Activated T-helper 1 cell treated with anti-CD3 and anti-CD28 coated beads, Interleukin-2, amount 50 U/mL, for 16 hours (primary cell): ENCODE measurements at places on chromosomes 2 and 18.

- DNase-seq, result no peak
Measured at GRCh38 chr2:30894498-30895119, 87.4 kb upstream of the CAPN13 start.

DNA sequence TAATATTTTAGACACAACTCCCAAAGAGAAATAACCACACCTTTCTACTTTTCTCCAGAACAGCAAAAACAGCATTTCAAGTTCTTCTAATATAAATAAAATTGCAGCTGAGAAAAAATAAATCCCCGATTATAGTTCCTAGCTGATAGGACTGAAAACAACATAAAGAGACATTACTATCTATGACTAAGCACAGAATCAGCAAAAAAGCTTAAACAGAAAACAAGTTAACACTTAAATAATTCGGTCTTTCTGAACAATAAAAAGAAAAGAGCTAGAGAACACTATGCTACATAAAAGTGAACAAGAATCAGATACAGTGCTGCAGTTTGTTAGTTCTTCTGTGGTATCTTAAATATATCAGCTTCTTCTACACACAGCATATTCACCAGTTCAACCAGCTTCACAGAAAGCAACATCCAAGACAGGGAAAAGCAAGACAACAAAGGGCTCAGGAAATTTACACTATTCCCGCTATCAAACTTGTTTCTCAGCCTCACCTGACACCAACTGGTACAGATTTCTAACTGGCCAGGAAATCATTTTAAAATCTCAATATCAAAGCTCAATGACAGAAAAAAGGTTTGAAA is 28.6 kb downstream of the FEZ2 start:
- DNase-seq, result no peak

DNA sequence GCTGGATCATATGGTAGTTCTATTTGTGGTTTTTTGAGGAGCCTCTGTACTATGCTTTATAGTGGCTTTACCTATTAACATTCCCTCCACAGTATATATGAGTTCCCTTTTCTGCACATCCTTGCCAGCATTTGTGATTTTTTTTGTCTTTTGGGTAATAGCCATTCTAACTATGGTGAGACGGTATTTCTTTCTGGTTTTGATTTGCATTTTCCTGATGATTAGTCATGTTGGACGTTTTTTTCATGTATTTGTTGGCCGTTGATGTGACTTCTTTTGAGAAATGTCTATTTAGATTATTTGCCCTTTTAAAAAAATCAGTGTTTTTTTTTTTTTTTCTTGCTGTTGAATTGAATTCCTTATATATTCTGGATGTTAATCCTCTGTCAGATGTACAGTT is 31.1 kb downstream of the ACTR3 start:
- no peak for DNase-seq

- DNase-seq, result no peak
Measured at GRCh38 chr2:72155737-72156136, 8.1 kb upstream of the CYP26B1 start.

- DNase-seq, result no peak
Measured at GRCh38 chr18:79283929-79284328, 111.8 kb upstream of the NFATC1 start.

- DNase-seq, result no peak
Measured at GRCh38 chr2:214217599-214217998, 193.3 kb upstream of the VWC2L start.

DNA sequence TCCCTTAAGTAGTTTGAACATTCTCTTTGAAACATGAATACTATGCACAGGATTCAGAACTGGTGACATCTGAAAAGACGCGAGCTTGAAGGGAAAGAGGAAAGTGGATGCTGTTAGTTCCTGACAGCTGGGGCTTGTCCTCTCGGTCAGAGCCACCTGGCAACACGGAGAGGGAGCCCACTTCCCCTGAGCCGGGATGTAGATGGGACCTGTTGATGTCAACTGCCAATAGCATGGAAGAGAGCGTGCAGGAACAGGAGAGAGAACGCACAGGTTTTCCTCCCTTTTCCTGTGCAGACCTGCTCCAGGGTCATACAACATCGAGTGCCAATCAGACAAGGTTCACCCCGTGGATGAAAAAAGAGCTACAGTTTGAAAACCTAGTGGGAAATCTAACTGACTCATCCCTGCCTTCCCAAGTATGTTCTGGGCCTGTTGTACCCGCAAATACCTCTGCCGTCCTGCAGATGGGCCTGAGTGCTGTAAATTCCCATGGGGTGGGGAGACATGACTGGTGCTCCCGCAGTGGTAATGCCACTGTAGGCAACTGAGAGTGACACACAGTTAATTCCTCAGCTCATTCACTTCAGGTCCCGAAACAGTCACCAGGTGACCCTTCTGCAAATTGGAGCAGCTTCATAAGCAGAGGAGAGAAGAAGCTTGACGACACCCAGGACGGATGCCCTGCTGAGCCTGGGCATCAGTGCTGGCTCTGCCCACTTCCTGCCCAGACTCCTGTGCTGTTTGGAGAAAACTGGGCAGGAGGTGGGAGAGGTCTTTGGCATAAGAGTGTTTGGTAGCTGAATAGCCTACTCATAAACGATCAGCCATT is 13.9 kb upstream of the MBP start:
- no peak for DNase-seq

GRCh38 chr2:170307052-170307451 is 129.1 kb downstream of the MYO3B start:
- no peak for DNase-seq

GRCh38 chr2:6605836-6606505 is 259.7 kb downstream of the CMPK2 start:
- DNase-seq, result no peak

- no peak for DNase-seq
Measured at GRCh38 chr18:70005580-70005979, 57.9 kb upstream of the CD226 start.

DNA sequence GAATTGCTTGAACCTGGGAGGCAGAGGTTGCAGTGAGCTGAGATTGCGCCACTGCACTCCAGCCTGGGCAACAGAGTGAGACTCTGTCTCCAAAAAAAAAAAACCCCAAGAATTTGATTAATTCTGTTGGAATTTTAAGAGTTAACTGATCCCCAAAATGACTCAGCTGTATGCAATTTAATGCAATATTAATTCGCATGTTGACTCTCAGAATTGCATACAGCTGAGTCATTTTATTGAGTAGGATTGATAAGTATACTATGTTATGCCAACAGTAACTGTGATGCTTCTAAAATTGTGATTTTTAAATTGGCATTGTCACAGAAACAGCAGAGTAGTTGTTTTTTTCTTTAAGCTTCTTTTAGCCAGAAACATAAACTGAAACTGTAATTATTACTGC is 19.6 kb downstream of the MSH2 start:
- DNase-seq, result no peak

GRCh38 chr2:205267323-205267722 is 415.0 kb upstream of the NRP2 start:
- DNase-seq, result no peak

DNA sequence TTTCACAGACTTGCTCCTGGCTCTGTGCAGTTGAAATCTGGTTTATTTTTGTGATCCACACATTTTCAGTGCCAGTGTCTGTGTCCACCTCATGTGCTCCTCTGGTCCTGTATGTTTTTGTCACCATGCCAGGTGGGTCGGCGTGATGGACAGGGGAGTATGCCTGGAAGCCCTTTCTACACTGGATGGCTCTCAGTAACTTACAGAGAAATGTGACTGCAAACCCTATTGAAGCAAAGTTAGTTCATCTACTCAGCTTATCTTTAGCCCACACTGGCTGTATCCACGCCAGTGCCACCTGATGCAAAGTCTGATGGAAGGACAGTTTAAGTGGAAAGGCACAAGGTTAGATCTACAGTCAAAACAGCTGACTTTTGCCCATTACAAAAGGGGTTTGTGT is 4.3 kb downstream of the IMPA2 start:
- no peak for DNase-seq

DNA sequence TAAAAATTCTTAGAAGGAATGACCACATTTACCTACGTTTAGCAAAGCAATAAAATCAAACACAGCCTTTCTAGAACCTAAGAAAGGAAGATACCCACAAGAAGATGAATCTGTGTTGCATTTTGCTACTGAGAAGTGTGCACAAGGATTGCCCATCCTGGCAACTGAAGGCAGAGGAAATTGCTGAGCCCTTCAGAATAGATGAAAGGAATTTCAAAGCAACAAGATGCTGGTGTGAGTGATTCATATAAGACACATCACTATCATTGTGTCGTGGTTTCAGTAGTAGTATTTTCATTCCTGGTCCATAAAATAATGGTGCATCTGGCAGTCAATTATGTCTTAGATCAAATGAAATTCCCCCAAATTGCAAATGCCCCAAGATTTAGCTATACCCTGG is 48.4 kb upstream of the ANKRD44 start:
- no peak for DNase-seq

GRCh38 chr2:204260162-204260877 is 285.0 kb upstream of the PARD3B start:
- no peak for DNase-seq

GRCh38 chr2:160889439-160890170 is 270.6 kb upstream of the TANK start:
- no peak for DNase-seq

GRCh38 chr2:188042412-188042811 is 249.3 kb upstream of the GULP1 start:
- DNase-seq, result no peak

- no peak for DNase-seq
Measured at GRCh38 chr18:34820360-34821065, 110.4 kb downstream of the DTNA start.

DNA sequence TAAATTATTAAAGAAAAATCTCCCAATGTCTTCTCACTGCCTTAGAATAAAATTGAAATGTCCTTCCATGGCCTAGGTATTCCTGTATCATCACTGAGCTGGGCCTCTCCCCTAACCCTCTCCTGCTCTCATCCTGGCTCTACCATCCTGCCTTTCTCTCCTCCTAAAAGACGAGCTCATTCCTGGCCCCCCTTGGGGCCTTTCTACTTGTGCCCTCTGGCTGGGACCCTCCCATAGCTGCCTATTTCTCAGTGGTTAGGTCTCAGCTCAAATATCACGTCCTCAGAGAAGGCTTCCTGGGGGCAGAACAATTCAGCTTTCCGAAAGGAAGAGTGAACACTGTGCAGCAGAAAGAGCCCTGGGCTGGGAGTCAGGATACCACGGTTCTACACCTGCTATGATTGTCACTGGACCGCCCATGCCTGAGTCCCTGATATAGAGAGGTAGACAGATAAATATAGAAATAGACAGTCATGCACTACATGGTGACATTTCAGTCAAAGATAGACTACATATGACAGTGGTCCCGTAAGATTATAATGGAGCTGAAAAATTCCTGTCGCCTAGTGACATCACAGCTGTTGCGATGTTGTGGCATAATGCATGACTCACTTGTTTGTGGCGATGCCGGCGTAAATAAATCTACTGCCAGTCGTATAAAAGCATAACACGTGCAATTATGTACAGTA is 9.4 kb downstream of the DNPEP start:
- DNase-seq, result no peak

DNA sequence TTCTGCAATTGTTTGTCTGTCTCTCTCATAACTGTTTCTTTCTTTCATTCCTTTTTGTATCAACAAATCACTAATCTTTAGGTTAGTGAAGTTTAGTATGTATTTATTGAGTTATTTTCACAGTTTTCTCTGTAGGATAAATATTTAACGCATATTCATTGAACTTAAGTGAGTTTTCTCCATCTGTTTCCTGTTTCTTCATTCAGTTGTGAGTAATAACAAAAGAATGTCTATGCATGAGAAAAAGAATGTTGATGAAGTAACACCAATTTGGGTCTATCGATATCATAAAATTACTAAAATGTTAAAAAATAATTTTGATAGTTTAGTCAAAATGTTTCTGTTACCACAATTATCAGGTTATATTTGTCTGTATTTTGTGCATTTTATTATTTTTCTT is 948.0 kb downstream of the DSC3 start:
- no peak for DNase-seq

GRCh38 chr2:217418090-217418489 is 558.2 kb upstream of the TNP1 start:
- DNase-seq, result no peak

- DNase-seq, result no peak
Measured at GRCh38 chr2:34408100-34408499, 809.0 kb upstream of the FAM98A start.

DNA sequence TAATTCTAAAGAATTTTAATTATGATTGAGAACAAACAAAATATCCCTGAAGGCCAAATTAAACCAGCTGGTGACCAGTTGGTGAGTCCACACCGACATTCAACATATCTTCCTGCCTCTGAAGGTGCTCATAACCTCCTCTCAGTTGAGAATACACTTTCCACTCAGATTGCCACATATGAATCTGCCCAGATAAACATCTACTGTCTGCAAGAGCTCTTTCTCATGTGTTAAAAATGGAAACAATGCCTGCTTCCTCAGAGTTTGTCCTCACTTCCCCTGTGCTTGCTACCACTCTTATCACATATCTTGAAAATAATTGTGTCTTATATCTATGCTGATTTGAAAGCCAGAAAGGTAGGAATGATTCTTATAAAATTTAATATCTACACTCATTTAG is 177.7 kb upstream of the GULP1 start:
- DNase-seq, result no peak

- DNase-seq, result peak; percentile 11
Measured at GRCh38 chr2:204108330-204108751, 171.8 kb downstream of the ICOS start.

GRCh38 chr18:10424585-10425307 is 29.7 kb upstream of the APCDD1 start:
- no peak for DNase-seq
